Neural cell (in vitro differentiated cells): ENCODE measurements at places on chromosomes 7 and 10. TPM values are rescaled to one million over a fixed set of nuclear protein-coding genes. Genes with fewer than 3 reads are reported as not detected.

The FAM20C gene
- 22.7 and 29.7 TPM in 2 replicates for polyA plus RNA-seq

The TSPAN33 gene
- 1.7 and 2.5 TPM in 2 replicates for polyA plus RNA-seq

The BICC1 gene
- 7.6 and 10.8 TPM in 2 replicates for polyA plus RNA-seq

The INMT gene
- 0.66 TPM in 1 of 2 replicates, not detected in the other for polyA plus RNA-seq

The CALD1 gene
- polyA plus RNA-seq, result 7.0 and 8.0 TPM in 2 replicates

The PAX2 gene
- not detected in 2 replicates for polyA plus RNA-seq

The FAM241B gene
- 135 TPM in 2 replicates for polyA plus RNA-seq

The LLCFC1 gene
- not detected in 2 replicates for polyA plus RNA-seq

The CDNF gene
- 1.5 TPM in 1 of 2 replicates, not detected in the other for polyA plus RNA-seq

The ING3 gene
- polyA plus RNA-seq, result 19.4 and 19.7 TPM in 2 replicates

The OR2A5 gene
- polyA plus RNA-seq, result not detected in 2 replicates

The ASB10 gene
- not detected in 2 replicates for polyA plus RNA-seq

The PRLHR gene
- polyA plus RNA-seq, result 0.20 TPM in 1 of 2 replicates, not detected in the other

The NUP42 gene
- polyA plus RNA-seq, result 106 and 109 TPM in 2 replicates

The METTL27 gene
- 1.8 and 2.4 TPM in 2 replicates for polyA plus RNA-seq

The LIPN gene
- polyA plus RNA-seq, result not detected in 2 replicates

The DCLRE1A gene
- 11.6 and 12.8 TPM in 2 replicates for polyA plus RNA-seq

The PRKAR1B gene
- polyA plus RNA-seq, result 38.6 and 44.1 TPM in 2 replicates

The OR9A2 gene
- not detected in 2 replicates for polyA plus RNA-seq

The VSTM4 gene
- polyA plus RNA-seq, result 0.52 and 0.66 TPM in 2 replicates

The TCERG1L gene
- 0.53 TPM in 1 of 2 replicates, not detected in the other for polyA plus RNA-seq
